ENCODE measurements at places on chromosomes 4 and X. TPM values are rescaled to one million over a fixed set of nuclear protein-coding genes. Genes with fewer than 3 reads are reported as not detected.

- DNase-seq, result no peak
These were observed 32.6 kb upstream of the PHF8 start for GRCh38 chrX:54076903-54077302.

- peak; percentile 36 for DNase-seq
These were observed 995 bp downstream of the SMARCA5 start for GRCh38 chr4:143514497-143514896.

GRCh38 chr4:103156106-103156505 is 42.0 kb downstream of the CENPE start:
- no peak for DNase-seq

GRCh38 chr4:133152330-133152821 is 3.3 kb downstream of the PCDH10 start:
- peak; percentile 4 for DNase-seq

GRCh38 chr4:150328496-150328895 is 250.3 kb downstream of the DCLK2 start:
- DNase-seq, result no peak

DNA sequence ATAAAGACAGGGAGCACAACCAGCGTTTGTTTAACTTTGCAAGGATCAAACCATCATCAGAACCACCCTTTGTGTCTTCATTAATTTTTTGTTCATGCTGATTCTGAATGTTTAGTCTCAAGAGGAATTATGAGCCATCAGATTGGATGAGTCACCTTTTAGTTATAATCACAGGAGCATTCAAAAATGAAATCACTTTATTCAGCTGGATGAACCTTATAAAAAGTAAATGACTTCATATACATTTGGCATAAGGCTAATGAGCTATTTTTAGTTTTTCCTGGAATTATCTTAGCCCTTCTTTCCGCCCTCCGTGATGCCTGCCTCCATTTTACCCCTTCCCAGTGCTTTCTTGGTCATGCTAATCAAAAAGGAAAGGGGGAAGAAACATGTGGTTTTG is 103.6 kb downstream of the SORBS2 start:
- DNase-seq, result no peak

The VCX3A gene
- total RNA-seq, result not detected

DNA sequence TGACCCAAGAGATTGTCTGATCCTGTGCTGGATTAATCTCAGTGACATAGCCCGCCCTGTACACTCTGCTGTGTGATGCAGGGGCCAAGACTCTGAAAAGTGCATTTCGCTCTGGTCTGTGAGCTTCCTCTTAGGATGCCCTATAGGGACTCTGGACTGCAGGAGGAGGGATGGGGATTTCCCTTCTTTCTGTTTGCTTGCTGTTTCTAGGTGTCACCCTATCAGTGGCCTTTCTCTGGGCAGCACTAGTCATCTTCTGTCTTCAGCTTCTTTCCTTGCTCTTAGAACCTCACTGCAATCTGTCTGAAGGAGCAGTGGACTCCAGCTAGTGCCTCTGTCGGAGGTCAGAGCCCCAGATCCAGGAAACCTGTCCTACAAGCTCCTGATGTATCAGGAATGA is 34.5 kb upstream of the SCRG1 start:
- DNase-seq, result no peak

The VCX3B gene
- not detected for total RNA-seq

All from activated CD4-positive, alpha-beta T cell treated with anti-CD3 and anti-CD28 coated beads for 36 hours (primary cell).